Occipital lobe (tissue), 3 donors: ENCODE measurements at places on chromosomes 5 and 9. TPM values are rescaled to one million over a fixed set of nuclear protein-coding genes. Genes with fewer than 3 reads are reported as not detected.

DNA sequence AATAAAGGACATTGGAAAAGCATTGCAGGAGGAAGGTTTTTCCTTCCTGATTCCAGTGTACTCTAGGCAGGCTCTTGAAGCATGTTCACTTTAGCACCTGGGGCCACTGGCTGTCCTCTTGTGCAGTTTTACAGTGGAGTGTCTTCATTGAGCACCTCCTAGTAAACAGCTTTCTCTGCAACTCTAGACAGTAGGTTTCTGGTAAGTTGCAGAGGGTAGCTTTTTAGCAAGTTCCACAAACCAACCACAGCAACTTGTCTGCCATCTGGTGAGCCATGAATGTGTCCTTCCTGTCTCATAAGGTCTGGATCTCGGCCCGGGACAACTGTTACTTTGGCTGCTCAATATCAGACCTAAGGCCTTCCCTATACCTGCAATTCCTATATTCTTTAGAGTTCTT lies 488.0 kb downstream of the MAN2A1 start:
- no peak for DNase-seq

DNA sequence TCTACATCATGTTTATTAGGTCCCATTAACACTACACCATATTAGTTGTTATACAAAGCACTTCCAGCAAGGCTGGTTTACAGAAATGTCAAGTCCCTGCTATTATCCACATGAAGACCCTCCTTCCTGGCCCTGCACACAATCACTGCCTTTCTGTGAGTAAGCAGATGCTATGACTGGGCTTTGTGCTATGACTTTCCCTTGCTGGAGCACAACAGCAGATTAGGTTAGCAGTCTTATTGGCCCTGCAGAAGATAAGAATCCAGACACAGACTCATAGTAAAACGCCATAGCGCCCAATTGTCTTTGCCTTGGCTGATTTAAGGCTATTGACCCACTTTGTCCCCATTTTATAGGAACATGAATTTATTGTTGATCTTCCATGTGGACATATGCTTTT lies 228.9 kb upstream of the ACTBL2 start:
- no peak for DNase-seq

- DNase-seq, result no peak
Observed at GRCh38 chr5:91373600-91373999, 9.5 kb downstream of the ARRDC3 start.

GRCh38 chr5:76219636-76220035 lies 136.5 kb downstream of the SV2C start:
- no peak for DNase-seq

DNA sequence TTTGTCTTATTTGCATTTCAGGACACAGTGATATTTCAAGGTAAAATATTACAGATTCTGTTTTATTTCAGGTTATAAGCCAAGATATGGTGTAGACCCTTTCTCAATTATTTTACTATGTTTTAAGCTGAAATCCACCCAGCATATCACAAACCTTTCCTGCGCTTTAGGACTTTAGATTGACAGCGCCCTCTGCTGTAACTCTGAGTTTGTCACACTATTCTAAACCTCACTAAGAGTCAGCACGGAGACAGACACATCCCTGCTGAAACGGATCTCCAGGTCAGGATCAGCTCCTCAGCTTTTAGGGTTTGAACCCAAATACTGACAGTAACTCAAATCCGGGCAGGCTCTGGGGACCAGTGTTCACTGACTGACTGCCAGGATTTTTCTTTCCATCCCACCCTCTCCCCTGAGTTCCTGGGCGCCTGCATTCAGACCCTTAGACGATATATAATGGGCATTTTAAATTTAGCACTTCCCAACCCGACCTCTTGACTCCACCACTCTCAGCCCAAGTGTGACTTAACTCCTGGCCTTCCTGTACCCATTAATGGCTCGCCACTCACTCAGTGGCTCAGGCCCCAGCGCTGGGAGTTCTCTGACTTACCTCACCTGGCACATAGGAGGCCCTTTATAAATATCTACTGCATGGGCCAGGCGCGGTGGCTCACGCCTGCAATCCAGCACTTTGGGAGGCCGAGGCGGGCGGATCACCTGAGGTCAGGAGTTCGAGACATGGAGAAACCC lies 33.5 kb downstream of the TLX3 start:
- no peak for DNase-seq

DNA sequence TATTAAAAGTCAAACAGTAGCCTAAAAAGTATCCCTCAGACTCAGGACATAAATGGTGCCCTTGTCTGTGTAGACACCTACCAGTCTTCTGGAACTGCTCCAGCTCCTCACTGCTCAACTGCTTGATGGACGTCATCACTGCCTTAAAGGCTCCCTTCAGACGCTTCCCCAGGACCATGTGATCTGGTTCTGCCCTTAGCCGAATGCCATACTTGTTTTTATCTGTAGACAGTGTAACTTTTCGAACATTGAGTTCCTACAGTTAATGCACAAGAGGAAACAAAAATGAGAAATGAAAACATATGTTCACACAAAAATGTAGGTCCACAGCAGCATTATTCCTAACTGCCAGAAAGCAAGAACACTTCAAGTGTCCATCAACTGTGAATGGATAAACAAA lies 46.2 kb downstream of the IARS1 start:
- no peak for DNase-seq

- no peak for DNase-seq
Observed at GRCh38 chr9:7139886-7140285, 382.1 kb downstream of the KDM4C start.

- no peak for DNase-seq
Observed at GRCh38 chr9:105890046-105890822, 195.9 kb downstream of the TMEM38B start.

DNA sequence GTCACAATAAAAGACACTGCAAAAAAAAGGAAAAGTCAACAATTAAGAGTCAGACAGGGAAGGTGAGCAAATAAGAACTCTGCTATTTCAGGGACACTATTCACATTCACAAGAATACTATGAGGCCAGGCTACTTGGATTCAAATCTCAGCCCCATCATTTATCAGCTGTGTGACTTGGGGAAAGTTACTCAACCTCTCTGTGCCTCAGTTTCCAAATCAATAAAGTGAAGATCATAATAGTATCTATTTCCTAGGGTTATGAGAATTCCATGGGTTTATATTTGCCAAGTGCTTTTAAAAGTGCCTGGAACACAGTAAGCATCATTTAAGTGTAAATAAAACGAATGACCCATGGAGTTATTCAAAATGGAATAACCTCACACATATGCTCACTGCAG lies 56.4 kb downstream of the ALDH7A1 start:
- DNase-seq, result no peak

DNA sequence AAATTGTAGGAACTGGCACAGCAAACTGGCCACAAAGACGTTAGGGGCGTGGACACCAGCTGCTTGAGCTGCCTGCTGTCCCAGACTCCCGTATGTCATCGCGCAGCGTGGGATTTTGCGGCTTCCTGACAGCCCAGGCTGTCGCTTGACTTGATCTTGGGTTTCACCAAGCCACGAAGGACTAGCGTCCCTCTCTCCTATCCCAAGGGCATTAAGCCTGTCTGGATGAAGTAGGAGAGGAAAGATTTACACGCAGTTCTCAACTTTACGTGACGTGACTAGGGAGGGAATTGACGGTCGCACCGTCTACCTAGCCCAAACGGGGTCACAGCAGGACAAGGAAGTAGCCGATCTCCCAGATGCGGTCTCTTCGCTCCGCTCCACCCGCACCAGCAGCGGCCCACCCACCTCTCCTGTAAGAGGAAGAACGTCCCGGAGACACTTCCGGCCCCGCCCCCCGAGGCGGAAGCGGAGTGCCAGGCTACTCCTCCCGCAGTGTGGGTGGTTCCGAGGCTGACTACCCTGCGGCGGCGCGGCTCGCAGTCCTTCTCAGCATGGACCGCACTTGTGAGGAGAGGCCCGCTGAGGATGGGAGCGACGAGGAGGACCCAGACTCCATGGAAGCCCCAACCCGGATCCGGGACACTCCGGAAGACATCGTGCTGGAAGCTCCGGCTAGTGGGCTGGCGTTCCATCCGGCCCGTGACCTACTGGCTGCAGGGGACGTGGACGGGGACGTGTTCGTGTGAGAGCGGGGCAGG lies at the start of gene WDR55:
Gene WDR55 (plus strand): TSS at position 546 of the 761 bp plus-strand sequence. CDS start 9 bp downstream, at position 555.
- DNase-seq, result peak; percentile 91

DNA sequence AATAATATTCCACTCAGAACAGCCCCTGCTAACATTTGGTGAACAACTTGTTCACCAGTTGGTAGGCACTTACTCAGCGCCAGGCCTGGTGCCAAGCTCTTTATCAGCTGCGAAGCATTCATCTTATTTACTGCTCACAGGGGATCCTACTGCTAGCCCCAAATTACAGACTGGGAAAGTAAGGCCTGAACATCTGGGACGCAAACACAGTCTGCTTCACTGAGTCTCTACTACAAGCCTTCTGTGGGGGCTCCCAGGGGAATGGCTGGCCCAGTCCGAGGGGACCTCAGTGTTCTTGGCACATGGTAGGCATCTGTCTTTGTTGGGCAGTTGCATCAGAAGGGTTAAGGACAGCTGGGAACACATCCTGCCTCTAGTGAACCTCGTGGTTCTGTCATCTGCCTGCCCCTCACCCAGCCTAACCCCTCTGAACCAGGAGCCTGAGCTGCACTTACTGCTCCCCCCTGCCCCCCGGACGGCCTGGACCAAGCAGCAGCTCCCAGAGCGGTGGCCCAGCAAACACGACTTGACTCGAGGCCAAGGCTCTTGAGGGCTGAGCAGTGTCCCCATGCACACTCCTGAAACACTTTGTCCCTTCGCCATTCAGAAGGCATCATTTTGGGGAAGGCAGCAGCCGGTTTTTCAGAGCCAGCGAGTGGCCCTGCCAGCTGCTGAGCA lies at the start of gene PHYHD1:
Gene PHYHD1 (plus strand): TSS at position 602 of the 678 bp plus-strand sequence. CDS start 1,342 bp downstream, outside the sequence.
- peak; percentile 68 for DNase-seq

DNA sequence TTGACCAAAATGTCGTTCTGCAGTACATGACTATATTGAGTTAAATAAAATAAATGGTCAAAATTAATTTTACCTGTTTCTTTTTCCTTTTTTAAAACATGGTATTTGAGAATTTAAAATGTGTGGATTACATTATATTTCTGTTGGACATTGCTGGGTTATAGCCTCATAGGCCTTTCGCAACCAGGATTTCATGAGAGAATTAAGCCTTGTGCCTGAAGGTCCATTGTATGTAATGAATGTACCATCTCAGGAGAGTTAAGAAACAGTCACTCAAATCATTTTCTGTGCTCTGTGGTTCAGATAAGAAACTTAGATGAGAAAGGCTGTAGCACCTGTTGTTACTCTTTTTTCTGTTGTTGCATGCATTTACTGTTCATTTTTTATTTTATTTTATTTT lies 103.5 kb downstream of the ANGPTL2 start:
- no peak for DNase-seq

DNA sequence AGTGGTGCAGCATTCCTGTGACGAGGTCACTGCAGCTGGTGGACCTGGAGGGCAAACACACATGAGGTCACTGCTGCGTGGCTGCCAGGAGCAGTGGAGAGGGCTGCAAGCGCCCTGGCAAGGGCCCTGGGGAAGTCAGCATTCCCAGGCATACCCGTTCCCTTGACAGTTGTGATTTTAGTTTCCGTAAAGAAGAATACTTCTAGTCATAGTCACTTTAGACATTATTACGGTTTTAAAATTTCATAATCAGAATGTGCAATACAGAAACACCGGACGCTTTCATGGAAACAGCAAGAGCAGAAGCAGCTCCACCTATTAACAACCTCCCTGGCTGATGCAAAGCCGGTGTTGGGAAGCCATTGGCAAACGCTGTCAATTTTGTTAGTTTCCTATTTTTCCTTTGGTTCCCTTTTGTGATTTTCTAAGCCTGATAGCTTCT lies 129.8 kb downstream of the GADD45G start:
- DNase-seq, result no peak

DNA sequence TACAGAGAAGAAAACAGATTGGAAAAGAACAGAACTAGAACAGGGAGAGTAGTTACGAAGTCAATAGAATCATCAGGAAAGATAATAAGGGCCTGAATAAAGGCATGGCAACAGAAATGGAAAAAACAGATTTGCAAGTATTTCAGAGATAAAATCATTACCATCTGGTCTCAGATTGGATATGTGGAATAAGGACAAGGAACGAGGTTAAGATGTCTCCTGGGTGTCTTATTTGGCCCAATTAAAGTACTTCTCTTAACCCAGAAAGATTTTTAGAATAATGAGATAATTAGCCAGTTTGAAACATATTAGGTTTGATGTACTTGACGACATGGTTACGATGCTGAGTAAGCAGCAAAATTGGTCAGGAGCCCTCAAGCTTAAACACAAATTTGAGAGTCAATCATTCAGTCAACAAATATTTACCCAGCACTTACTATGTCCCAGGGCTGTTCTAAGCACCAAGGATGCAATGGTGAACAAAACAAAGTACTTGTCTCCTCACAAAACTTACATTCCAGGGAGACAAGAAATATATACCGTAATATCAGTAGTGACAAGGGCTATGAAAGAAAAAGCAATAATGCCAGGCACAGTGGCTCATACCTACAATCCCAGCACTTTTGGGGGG lies 18.3 kb downstream of the RICTOR start:
- DNase-seq, result no peak

DNA sequence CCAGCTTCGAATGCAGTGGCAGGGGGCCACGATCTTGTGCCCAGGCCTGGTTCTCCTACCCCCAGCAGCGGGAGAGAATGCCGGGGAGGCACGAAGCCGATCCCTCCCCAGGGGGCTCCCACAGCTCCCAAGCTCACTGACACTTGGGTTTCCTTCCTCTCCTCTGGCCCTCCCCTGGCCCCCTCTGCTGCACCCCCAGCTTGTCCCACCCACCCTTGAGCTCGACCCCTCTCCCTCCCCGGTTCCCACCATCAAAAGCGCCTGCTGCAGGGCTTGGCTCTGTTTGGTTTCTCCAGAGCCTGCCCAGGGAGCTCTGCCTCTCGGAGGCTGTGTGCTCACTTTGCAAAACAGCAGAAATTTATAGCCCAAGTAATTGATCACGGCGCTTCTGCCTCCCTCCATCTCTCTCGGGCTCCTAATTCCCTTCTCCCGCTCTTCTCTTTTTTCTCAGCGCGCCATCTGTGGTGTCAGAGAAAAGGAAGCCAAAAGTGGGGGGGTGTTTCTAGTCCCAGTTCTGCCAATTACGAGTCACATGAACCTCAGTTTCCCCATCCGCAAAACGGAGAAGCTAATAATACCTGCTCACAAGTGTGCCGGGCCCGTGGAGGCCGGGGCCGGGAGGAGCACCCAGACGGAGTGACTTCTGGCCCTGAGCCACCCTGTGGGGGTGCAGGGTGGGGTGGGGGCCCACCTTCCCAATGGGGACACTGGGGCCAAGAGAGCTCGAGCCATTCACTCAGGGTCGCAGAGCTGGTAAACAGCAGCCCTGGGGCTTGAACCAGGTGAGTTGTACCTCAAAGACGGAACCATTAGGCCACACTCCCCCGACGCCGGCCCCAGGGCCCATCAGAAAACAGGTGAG lies 141.2 kb upstream of the IER5L start:
- DNase-seq, result no peak

- DNase-seq, result no peak
Observed at GRCh38 chr9:137326445-137327065, 24.5 kb upstream of the NRARP start.

GRCh38 chr9:134225816-134226215 lies 61.5 kb upstream of the RNU6ATAC start:
- DNase-seq, result no peak

The SH3TC2 gene
- total RNA-seq, result 1.6 TPM

The NUTM2G gene
- total RNA-seq, result not detected

The ADRA1B gene
- 1.1 TPM for total RNA-seq

The TAF11L13 gene
- not detected for total RNA-seq

The PCDHGC5 gene
- 6.2 TPM for total RNA-seq

The PCDHGA8 gene
- total RNA-seq, result 8.0 TPM

The PRDM9 gene
- not detected for total RNA-seq

The SPAG8 gene
- 4.7 TPM for total RNA-seq

The NPR3 gene
- total RNA-seq, result 19.3 TPM
